ENCODE measurements at places on chromosomes 4 and X.
A peak's percentile ranks its signal among the peaks of the same experiment; 100 is the strongest.

GRCh38 chr4:7183161-7183560 is 9.2 kb upstream of the SORCS2 start:
- DNase-seq = peak; percentile 52

DNA sequence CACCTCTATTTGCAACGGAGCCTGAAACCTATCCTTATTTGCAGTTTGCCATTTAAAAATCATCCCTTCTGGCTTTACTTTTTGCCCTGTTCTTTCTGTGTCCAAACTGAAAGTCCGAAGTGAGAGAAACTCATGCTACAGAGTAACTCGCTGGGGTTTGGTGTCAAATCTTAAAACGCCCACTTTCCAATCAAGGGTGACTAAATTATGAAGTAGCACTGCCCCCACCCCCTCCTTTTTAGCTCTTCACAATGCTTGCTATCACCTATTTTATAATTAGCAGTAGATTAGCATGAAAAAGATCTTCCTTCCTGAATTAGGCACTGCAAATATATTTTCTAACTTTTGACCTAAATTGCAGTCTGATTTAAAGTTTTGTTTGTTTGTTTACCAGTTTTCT is 52.5 kb downstream of the VGLL1 start:
- no peak for DNase-seq

DNA sequence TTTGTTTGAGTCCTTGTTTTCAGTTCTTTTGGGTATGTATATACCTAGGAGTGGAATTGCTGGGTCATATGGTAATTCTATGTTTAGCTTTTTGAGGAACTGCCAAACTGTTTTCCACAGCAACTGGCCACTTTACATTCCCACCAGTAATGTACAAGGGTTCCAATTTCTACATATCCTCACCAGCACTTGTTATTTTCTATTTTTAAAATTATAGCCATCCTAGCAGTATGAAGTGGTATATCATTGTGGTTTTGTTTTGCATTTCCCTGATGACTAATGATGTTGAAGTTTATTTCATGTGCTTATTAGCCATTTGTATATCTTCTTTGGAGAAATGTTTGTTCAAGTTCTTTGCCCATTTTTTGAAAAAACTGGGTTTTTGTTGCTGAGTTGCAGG is 39.6 kb downstream of the TMEM164 start:
- DNase-seq = no peak

GRCh38 chr4:71210823-71211222 is 128.0 kb upstream of the SLC4A4 start:
- DNase-seq = no peak

DNA sequence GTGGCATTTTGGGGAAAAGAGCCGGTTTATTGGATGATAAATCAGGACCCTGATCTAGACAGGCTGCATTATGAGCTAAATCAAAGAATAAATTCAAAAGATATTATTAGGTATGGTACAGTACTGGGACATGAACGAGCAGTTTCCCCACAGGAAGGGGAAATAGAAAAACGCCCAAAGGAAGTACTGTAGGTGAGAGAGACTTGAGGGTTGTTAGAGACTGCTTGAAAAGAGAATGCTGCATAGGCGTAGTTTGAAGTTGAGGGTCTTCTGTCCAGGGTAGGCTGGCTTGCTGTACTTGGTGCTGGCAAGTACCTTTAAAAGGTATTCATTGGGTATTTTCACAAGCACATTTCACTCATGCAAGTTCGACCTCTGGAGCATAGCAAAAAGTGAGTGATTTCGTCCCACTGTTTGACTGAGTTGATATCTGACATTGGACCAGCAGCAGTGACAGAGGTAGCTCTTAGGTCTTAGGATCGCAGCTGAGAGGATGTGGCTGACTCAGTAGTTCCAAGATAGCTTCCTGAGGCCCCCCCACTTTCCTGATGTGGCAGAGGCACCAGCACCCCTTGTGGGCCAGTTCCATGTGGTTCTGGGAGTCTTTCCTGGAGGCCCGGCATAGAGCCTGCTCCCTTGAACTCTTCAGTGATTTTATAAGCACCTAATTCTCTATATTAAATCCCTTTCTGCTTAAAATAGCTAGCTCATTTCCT is 64.3 kb downstream of the TMEM131L start:
- DNase-seq = no peak

- no peak for DNase-seq
These were observed 173.9 kb upstream of the PPARGC1A start for GRCh38 chr4:24063731-24064130.

DNA sequence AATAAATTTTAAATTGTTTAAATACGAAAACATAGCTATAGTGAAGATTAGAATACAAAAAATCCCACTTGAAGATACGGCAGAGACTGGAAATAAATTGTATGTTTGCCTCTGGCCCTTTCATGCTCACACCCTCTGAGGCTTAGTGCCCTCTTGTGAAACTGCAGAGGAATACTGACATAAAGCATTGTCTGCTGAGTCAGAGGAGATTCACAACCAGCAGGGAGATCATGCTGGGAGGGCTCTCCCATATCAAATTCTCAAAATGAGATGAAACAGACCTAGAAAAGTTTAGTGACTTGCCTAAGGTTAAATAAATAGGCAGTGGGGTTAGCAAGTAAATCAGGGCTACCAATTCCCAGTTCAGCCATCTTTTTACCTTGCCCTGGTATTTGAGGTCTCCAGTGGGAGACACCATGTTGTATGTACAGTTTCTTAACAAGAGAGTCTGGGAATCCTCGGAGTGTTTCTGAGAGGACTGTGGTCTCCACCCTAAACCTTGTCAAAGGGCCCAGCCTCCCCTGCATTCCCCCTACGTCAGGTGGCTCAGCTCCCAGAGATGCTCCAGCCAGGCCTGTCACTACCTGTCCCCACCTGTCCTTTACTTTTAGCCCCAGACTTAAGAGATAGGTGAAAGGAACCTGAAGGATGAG is 581.4 kb upstream of the DIPK2B start:
- DNase-seq = no peak

GRCh38 chr4:83282049-83282535 is 2.5 kb downstream of the COQ2 start:
- DNase-seq = no peak
